ENCODE measurements at places on chromosomes 5 and 9.

DNA sequence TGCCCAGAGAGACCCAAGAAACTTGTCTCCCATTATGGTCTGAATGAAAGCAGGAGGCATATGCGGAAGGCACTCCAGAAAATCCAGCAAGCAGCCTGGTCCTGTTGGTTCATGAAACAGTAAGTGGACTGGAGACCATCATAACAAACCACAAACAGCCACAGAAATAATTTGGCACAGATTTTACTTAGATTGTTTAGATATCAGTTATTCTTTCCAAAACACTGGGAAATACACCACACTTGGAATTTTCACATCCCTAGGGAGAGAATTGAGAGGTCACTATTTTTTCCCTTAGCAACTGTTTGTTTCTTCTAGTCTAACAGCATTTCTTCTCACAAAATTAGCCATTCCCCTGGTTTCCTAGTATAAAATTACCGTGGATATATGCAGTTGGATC is 300.8 kb downstream of the OSTF1 start:
- no peak for DNase-seq

- no peak for DNase-seq
Observed at GRCh38 chr5:130966990-130967525, 198.0 kb downstream of the HINT1 start.

DNA sequence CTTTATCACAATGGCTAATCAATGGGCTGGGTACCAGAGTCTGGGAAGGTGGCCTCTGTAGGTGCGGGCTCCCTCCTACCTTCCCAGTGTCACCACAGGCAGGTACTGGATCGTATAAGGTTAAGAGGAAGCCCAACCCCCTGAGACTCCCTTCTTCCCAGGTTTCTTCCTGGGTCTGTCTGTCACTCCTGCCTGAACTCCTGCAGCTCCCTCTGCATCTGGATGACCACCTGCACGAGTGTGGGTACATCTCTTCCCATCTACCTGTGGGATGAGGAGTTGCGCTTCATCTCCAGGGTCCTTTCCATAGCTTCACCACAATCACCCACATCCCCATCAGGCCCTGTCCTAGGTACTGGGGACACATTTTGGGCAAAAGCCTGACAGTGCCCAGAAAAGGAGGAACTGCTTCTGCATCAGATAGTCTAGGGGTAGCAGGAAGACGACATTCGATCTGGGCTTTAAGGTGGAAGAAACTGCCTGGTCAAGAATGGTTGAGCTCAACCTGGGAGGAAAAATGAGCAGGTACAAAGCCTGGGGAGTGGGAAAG is 112.2 kb upstream of the ALDH1B1 start:
- no peak for DNase-seq

- DNase-seq: no peak
Observed at GRCh38 chr5:98604721-98605425, 168.6 kb upstream of the RGMB start.

- no peak for DNase-seq
Observed at GRCh38 chr9:77556396-77556795, 91.7 kb downstream of the GNA14 start.

GRCh38 chr5:3100921-3101551 is 349.6 kb upstream of the IRX2 start:
- peak; percentile 86 for DNase-seq

GRCh38 chr5:79712741-79713140 is 23.1 kb downstream of the CMYA5 start:
- DNase-seq: no peak
